NCI-H748 treated with DMSO at 0.1 percent for 48 hours (cell line): ENCODE measurements at places on chromosomes 6 and 20.
A peak's percentile ranks its signal among the peaks of the same experiment; 100 is the strongest.

DNA sequence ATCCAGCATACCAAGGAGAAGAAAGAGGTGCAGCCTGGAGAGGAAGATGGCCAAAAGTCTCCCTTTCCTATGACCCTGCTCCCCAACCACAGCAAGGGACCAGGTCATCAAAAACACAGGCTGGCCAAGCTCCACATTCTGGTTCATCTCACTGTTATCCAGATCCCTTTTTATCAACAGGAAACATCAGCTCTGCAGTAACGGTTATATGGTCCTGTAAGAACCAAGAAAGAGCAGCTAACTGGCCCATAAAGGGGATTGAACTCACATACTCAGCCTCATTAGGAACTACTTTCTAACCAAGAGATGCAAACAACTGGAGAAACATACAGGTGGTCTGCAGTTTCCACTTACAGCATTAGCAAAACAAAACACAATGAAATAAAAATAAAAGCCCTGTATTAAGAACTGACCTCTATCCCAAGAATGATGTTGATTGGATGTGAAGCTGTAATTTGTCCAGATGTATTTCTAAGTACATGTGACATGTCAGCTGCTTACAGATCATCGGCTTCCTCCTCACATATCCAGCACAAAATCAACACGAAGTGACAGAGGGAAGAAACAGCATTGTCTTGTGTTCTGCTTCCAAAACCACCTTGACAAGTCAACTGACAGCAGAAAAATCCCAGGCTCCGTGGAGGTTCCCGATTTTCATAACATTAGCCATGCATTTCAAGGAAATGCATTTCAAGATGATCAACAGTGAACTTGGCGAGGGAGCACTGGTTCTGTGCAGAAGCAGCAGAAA, 557.2 kb upstream of the AGPAT4 start:
- no peak for DNase-seq

DNA sequence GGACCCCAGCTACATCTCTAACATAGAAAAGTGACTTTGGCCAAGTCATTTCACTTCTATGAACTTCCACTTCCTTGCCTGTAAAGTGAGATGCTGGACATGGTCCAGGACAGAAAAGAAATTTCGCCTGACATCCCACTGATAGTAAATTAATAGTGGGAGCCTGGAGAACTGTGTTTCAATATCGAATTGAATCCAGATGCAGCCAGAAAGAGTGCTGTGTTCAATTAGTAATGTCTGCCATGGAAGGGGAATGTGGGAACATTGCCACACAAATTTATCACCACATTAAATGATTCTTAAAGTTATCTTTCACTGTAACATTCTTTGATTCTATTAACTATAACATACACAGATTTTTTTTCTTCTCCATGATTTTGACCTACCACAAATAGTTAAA, 255.0 kb downstream of the HACE1 start:
- DNase-seq = no peak

- DNase-seq = no peak
These were observed 44.2 kb upstream of the ARFGEF2 start for GRCh38 chr20:48877304-48877703.

DNA sequence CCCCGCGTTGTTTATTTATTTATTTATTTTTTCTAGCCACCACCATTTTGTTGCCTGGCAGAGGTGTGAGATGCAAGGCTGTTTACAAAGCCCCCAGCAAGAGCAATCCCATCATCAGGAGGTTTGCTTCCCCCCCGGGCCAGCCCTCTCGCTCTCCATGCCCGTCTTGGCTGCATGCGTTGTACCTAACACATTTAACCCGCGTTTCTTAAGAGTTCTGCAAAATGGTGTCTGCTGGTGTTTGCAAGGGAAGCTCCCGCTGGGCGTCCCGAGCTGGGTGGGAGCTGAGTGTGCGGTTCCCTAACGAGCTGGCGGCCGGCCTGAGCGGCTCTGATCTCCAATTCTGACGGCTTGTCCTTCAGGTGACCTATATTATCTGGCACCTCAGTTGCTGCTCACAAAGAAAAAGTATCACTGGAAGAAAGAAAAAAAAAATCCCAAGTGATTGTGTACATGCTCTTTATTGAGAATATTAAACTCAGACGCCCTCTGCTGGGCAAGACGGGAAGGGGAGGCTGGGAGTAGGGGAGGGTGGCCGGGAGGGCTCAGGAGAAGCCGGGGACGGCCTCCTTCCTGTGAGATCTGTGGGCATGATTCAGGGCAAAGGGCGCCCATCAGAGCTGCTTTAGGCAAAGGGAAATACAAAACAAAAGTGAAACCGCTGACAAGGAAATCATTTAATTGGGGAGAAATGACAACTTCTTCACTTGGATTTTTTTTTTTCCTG, 154.8 kb downstream of the BCAS1 start:
- DNase-seq = peak; percentile 8

DNA sequence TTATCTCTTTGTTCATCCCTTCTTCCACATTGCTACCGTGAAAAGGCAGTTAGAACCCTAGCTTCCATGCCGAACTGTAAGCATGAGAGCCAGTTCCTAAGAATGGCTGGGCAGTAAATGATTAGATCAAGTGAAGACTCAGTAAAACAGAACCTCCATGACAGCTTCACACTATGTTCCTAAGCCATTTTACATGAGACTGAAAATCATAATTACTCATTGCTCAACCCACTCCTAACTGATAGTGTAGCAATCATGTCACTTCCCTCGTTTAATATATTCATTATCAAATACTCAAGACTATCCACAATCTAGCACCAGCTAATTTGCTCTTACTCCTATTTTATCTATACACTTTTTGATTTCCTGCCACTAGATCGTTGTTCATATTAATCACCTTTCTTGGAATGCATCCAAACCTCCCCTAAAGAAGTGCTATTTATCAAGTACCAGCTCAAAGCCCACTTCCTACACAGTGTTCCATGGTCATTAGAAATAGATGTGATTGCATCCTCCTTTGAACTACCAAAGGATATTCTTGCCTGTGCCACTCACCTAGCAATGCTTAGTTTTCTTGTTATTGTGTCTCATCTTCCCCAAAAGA, 6.0 kb downstream of the TMEM30A start:
- DNase-seq = no peak

DNA sequence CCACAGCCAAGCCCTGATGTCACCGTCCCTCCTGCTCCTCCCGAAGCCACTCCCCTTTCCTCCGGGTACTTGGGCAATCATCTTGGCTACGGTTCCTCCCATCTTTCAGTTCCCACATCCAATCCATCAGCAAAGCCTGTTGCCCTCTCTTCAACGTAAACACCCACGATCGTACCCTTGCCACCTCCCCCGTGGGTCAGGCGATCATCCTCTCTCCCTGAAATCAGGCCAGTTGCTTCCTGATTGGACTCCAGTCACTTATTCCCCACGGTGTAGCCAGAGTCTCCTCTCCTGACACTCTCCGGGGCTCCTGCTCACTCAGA, 44.5 kb downstream of the SULF2 start:
- DNase-seq = peak; percentile 33

GRCh38 chr6:118565311-118565960, 17.3 kb downstream of the PLN start:
- no peak for DNase-seq

- no peak for DNase-seq
These were observed 422.1 kb downstream of the GJA1 start for GRCh38 chr6:121857551-121857950.

GRCh38 chr6:15366003-15366535, 120.2 kb downstream of the JARID2 start:
- DNase-seq = no peak

DNA sequence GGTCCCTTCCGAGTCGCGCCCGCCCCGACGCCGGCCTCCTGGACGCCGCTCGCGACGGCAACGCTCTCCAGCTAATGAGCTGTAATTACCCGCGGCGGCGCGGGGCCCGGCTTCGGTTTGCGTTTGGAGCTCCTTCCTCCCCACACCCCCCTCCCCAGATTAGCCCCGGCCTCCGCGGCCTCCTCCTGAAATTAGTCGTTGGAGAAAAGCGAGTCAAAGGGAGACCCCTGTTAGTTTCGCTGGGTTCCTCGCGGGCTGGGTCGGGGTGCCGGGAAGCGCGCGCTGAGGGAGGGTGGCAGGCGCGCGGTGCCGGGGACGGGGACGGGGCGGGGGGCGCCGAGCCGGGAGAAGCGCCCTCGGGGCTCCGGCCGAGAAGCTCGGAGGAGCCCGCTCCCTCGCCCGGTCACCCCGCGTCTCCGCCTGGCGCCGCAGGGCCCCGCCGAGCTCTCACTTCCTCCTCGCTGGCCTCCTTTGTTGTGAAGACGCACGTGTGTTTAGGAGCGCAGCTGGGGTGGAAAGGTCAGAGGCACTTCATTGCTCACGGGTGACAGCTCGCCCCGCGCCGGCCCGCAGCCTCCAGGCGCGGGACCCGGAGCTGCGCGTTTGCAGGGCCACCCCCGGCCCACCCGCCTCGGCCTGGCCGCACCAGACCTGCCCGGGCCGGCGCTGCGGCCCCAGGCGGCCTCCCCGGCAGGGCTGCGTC, 4.9 kb downstream of the FOXC1 start:
- no peak for DNase-seq

- peak; percentile 66 for DNase-seq
These were observed 792 bp downstream of the SNAP25 start for GRCh38 chr20:10219452-10219791.

DNA sequence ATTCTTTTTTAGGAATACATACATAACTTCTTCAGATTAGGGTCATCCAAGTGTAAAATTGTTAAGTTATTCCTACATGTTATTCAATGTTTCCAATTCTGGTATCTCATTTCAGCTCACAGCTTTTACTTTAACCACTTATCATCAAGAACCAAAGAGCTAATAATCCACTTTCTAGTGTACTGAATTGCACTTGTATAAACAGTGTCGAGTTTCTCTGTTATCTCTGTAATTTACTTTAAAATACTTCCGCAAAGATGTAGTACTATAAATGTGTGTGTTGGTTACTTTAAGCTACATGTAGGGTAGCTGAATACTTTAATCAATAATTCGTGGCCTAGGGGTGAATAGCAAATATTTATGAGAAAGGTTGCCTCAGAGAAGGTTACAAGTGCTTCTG, 8.8 kb upstream of the GJA1 start:
- no peak for DNase-seq

- DNase-seq = no peak
These were observed 198.6 kb downstream of the ZDHHC14 start for GRCh38 chr6:157579467-157580031.

- no peak for DNase-seq
These were observed 338.0 kb downstream of the ADGRB3 start for GRCh38 chr6:68973066-68973465.

GRCh38 chr6:163437466-163437865, 22.9 kb downstream of the QKI start:
- no peak for DNase-seq

DNA sequence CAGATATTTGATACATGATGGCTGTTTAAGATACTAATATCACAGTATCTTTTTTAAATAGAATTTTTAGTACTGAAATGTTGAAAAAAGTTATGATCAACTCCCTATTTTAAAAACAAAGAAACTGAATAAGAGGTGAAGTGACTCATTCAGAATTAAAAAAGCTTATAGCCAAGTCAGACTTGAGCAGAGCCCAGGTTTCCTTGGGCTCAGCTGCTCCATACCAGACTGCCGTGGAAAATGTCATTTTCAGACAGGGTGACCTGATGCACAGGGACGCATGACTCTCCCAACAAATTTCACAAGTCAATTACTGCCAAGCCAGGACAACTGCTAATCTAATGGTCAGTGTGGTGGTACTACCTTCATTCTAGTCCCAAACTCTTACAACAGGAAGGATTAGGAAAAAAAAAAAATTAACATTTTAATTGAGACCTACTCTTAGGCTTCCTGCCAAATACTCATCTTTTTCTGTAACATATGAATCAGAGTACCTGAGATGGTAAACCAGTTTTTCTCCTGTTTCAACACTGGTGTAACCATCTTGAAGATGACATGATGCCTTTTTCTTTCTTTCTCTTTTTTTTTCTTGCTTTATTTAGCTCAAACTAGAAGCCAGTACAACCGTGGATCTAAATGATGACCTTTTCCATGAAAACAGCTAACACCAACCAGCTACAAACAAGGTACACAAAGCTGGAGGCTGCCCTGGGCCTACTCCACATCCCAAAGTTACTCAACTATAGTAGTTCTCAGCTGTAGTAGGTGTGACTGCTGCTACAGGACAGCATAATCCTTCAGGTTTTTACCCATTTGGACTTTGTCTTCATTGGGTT, 30.5 kb downstream of the SLC22A23 start:
- no peak for DNase-seq

DNA sequence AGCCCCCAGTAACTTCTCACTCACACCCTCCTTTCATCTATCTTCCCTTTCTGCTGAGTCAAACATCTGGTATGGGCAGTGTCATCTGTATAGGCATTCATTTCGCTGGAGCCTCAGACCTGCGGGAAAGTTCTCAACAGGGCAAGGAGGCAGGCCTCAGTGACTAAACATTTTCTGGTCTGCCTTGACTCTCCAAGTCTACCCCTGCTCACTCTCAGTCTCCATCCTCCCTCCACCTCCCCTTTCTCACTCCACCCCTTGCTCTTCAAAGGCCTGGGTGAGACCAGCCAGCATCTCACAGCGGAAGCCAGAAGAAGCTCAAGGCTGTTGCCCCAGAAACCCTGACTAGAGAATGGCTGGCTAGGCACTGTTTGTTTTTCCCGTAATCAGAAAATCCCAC, 105.0 kb upstream of the BEND6 start:
- DNase-seq = no peak

GRCh38 chr6:15427331-15428070, 181.6 kb downstream of the JARID2 start:
- DNase-seq = peak; percentile 6

DNA sequence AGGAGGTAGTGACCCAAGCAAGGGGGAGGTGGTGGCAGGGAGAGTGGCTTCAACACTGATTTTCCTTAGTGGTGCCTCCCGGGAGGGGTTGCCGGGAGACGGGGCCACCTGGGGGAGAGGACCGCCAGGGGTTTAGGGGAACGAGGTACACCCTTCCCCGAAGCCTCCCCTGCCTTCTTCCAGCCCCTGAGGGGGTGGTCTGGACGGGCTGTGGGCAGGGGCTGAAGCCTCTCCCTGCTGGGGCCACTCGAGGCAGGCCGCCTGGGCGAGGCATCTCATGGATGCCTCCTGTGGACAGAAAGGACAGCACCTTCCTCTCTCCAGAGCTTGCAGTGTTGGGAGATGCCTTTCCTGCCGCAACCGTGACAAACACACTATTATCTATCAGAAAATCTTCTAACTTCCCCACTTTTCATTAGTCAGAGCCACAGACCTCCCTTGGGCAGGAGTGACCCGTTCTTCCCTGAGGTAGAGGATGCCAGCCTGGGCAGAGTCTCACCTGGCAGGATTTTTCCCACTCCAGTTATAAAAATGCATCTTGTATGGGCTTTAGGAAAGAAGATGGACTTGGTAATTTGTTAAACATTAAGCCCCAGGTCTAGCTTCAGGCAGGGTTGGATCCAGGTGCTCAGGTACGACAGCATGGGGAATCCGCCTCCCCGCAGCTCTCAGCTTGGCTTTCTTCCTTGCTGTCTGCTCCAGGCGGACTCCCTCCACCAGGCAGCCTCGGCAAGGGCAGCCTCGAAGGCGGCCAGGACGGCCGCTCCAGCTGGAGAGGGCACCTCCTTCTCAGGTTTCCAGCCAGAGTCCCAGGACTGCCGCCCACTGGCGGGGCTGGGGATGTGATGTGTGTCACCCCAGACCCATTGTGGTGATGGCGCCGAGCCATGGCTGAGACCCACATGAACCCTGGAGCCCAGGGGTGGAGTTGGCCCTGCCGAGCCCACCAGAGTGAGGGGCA, 11.0 kb downstream of the HRH3 start:
- DNase-seq = no peak
